ENCODE measurements at places on chromosomes 13 and 19. TPM values are rescaled to one million over a fixed set of nuclear protein-coding genes. Genes with fewer than 3 reads are reported as not detected.

The IZUMO4 gene
- total RNA-seq: 0.89 TPM

The ZNF44 gene
- 27.6 TPM for total RNA-seq

The PSG3 gene
- total RNA-seq: 0.50 TPM

The ZNF541 gene
- not detected for total RNA-seq

The CEACAM4 gene
- total RNA-seq: not detected

The UHRF1 gene
- 26.2 TPM for total RNA-seq

The KIR2DL3 gene
- not detected for total RNA-seq

The ZNF527 gene
- 8.1 TPM for total RNA-seq

GRCh38 chr13:53237696-53238095 lies 209.1 kb downstream of the OLFM4 start:
- DNase-seq: no peak

GRCh38 chr19:11964858-11965645 lies at the start of gene ZNF763:
TSS of gene ZNF763 (plus strand) at chr19:11965040. CDS start at chr19:11965209, 169 bp downstream.
- DNase-seq: peak; percentile 82

- no peak for DNase-seq
Observed at GRCh38 chr13:33583398-33583797, 234.6 kb upstream of the RFC3 start.

DNA sequence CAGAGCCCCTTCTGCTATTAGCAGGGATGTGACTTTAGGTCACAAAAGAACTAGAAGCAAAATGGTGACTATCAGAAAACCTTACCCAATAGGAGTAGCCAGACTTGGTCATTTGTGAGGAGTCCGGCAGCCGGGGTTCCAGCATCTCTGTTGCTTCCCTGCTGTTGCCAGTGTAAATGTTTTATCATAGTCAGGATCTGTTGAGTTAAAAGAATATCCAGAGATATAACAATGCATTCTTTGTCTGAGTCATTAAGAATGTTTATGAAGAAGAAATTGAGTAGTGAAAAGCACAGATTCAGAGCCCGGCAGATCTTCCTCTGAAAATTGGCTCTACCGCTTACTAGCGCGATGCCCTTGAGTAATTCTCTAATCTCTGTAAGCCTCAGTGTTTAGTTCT lies 84.2 kb downstream of the COL4A2 start:
- DNase-seq: no peak

- no peak for DNase-seq
Observed at GRCh38 chr19:2607712-2608601, 94.5 kb downstream of the GNG7 start.

GRCh38 chr19:30884146-30884812 lies 465.0 kb downstream of the TSHZ3 start:
- DNase-seq: no peak

- DNase-seq: no peak
Observed at GRCh38 chr19:50924586-50924985, 13.4 kb upstream of the KLK4 start.

- peak; percentile 87 for DNase-seq
Observed at GRCh38 chr19:57613941-57614743, at the start of gene ZNF134. TSS of gene ZNF134 (plus strand) at chr19:57614242. CDS start at chr19:57619469, 5,227 bp downstream.

GRCh38 chr13:113953561-113953960 lies 20.3 kb downstream of the C13orf46 start:
- no peak for DNase-seq

DNA sequence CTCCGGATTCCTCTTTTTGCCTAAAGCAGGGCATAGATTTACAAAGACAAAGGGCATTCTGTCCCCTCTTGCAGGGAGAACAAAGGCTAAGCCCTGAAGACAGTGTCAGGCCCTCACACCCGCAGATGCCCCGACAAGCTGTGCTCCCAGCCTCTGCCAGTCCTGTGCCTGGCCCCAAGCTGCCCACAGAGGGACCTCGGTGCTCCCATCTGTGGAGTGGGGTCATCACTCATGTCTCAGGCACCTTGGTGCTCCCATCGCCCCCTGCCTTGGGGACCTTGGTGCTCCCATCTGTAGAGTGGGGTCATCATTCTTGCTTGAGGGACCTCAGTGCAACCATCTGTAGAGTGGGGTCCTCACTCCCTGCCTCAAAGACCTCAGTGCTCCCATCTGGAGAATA lies 24.3 kb downstream of the C13orf46 start:
- no peak for DNase-seq

GRCh38 chr19:29531458-29532025 lies 5.7 kb downstream of the VSTM2B start:
- DNase-seq: no peak

DNA sequence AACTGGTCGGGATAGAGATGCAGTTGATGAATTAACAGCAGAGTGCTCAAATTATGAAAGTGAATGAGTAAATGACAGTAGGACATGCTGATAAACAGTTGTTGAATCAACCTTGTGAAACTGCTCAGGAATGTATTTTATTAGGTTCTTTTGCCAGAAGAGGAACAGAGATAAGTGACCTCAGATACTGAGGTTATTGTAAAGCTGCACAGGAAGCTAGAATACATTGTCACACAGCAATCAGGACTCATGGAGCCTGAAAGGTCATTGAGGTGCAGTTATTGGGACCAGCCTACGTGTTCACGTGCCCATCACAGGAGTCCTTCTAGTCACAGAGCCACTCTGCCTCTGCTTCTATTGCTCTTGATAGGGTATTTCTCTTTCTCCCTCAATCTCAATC lies 47.5 kb upstream of the MED4 start:
- no peak for DNase-seq

GRCh38 chr13:83470133-83470797 lies 412.0 kb downstream of the SLITRK1 start:
- DNase-seq: no peak

DNA sequence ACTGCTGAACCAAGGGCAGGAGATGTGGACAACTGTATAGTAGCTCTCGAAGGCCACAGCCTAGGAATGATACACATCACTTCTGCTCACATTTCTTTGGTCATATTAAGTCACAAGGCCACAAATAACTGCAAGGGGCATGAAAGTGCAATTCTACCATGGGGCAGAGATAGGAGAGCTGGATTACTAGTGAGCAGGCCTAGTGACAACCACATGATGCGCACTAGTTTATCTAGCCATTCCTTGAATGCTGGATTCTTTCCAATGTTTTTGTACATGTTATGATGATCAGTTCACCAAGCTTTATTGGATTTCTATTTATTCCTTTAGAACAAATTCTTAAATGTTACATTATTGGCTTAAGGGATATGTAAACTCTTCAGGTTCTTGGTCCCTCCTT lies 100.7 kb downstream of the MIPEP start:
- DNase-seq: no peak

Measured in renal cortical epithelial cell (primary cell).